ENCODE measurements at places on chromosomes 12 and 14. TPM values are rescaled to one million over a fixed set of nuclear protein-coding genes. Genes with fewer than 3 reads are reported as not detected.

Gene PMCH
- total RNA-seq = not detected

Gene CLEC4C
- not detected for total RNA-seq

Gene CLMN
- total RNA-seq = 9.7 TPM

Gene GPATCH2L
- total RNA-seq = 22.4 TPM

Gene RAPGEF3
- total RNA-seq = 60.2 TPM

Gene PIP4K2C
- 31.4 TPM for total RNA-seq

Gene KRT3
- total RNA-seq = not detected

Gene GYS2
- not detected for total RNA-seq

Gene PPP4R3A
- 99.5 TPM for total RNA-seq

Gene RDH11
- 47.1 TPM for total RNA-seq

Gene ADAM20
- total RNA-seq = 1.1 TPM

Gene COX8C
- not detected for total RNA-seq

Gene TAS2R20
- 6.3 TPM for total RNA-seq

Gene RNASE7
- not detected for total RNA-seq

DNA sequence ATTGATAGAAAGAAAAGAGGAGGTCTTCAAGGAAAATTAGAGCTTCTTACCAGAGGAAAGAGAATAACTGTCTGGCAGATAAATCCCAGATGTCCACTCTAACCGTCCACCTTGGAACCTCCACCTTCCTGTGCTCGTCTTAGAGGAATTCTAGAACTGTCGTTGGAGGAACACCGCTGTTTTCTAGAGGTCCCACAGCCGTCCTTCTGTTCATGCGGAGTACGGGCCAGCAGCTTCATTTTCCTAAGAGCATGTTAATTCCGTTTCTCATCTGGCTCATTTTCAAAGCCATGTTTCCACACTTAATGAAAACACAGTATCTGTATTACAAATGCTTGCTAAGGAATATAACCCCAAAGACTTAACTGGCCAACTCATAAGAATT is 107.9 kb upstream of the ESRRB start:
- DNase-seq = no peak
- H3K4me1 ChIP-seq = peaks cover 3% of the 10 kb centered on the region
- H3K27me3 ChIP-seq = no peaks in the 10 kb centered on the region
- no peak overlapping the region for H3K27ac ChIP-seq
- no peaks in the 10 kb centered on the region for H3K36me3 ChIP-seq
- H3K4me3 ChIP-seq = peak overlapping the region; percentile 49

DNA sequence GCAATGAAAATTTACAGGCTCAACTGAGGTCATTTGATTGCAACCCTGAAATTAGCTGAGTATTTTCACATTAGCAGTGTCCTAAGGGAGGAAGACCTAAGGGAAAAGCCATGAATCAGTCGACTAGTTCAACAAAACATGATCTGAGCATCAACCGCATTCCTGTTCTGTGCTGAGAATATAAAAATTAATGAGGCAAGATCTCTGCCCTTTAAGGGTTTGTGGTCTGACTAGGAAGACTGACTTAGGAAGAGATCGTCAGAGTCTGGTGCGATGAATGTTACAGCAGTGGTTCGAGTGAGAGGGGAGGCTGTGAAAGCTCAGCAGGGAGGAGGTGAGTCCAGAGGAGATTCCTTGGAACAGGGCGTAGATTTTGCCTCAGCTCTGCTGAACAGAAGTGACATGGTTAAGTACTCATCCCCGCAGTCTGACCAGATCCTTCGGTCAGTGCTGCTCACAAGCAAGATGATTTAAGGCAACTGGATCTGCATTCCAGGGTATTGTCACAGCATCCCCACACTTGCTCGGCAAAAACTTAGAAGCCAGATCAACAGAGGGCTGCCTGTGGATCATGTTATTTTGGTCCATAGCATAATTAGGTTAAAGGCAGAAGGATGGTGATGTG is 49.6 kb downstream of the BMAL2 start:
- no peaks in the 10 kb centered on the region for H3K27me3 ChIP-seq
- H3K27ac ChIP-seq = no peak overlapping the region
- no peak overlapping the region for H3K4me3 ChIP-seq
- DNase-seq = no peak

GRCh38 chr12:131771965-131772364 is 56.2 kb upstream of the MMP17 start:
- H3K36me3 ChIP-seq = peaks cover 36% of the 10 kb centered on the region
- no peak overlapping the region for H3K27ac ChIP-seq
- DNase-seq = no peak
- H3K4me3 ChIP-seq = no peak overlapping the region
- H3K4me1 ChIP-seq = no peaks in the 10 kb centered on the region
- no peaks in the 10 kb centered on the region for H3K27me3 ChIP-seq

DNA sequence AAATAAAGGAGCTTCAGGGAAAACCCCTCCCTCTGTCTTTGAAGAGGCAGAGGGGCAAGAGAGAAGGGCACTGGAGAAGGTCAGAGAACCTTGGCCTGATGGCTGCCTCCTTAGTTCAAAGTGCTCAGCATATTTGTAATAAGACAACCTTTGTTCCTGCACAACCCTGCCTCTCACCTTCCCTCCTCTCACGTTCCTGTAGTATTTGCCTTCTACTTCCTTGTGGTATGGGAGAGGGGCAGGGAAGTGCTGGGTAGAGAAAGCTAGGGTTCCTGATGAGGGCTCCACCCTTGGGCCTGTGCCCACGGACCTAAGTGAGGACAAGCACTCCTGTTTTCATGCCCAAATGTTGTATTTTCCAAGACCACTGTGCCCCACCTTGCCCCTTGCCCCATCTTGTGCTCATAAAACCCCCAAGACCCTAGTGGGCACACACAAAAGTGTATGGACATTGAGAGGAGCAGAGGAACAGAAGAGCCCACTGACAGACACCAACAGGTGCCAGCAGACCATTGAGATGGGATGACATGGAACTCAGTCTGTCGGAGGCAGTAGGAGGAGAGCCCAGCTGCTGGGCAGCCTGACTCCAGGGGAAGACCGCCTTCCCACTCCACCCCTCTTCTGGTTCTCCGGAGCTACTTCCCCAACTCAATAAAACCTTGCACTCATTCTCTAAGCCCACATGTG is 261.5 kb upstream of the CCDC196 start:
- H3K4me1 ChIP-seq = no peaks in the 10 kb centered on the region
- no peaks in the 10 kb centered on the region for H3K27me3 ChIP-seq
- H3K4me3 ChIP-seq = no peak overlapping the region
- DNase-seq = no peak

DNA sequence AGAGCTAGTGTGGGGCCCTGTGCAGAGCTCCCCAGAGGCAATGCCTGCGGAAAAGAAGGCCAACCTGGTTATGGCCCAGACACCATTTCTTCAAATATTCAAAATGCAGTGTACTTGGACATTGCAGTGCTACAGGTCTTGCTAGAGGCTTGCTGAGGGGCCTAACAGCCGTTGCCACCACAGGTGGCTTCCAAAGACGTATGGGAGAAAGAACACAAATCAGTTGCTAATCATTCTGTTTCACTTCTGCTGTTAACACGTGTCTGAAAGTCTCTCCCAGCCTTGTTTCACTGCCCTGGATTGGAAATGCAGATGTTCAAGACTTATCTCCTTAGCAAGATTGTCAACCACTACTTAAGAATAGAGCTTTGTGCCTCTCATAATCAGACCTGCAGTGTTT is 925.9 kb downstream of the GALC start:
- H3K4me3 ChIP-seq = no peak overlapping the region
- no peaks in the 10 kb centered on the region for H3K36me3 ChIP-seq
- DNase-seq = no peak
- H3K27ac ChIP-seq = no peak overlapping the region

- H3K4me3 ChIP-seq = no peak overlapping the region
- no peaks in the 10 kb centered on the region for H3K36me3 ChIP-seq
- H3K27me3 ChIP-seq = no peaks in the 10 kb centered on the region
- peak; percentile 59 for DNase-seq
- peaks cover 15% of the 10 kb centered on the region for H3K4me1 ChIP-seq
These were observed 121.8 kb downstream of the TBC1D30 start for GRCh38 chr12:64946132-64946829.

DNA sequence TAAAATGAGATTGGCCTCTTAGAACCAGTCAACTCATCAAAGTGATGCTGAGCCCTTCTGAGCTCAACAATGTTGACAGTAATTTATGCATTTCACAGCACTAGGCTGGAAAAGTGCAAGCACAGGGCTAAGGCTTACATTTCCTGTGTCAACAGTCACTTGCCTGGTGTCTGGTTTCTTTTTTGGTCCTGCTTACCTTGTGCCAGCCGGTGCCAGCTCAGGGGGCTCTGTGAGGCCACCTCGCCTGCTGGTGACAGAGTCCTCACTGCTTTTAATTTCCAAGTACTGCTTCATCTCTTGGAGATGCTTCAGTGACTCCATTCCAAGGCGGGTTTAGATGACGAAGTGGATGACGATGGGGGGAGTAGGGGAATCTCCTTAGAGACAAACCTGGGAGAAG is 53.1 kb upstream of the KCNA1 start:
- H3K27ac ChIP-seq = no peak overlapping the region
- no peak for DNase-seq
- H3K4me3 ChIP-seq = no peak overlapping the region
- no peaks in the 10 kb centered on the region for H3K27me3 ChIP-seq

GRCh38 chr12:132602572-132603239 is 7.7 kb downstream of the LRCOL1 start:
- peak overlapping the region; percentile 75 for H3K27ac ChIP-seq
- peak overlapping the region; percentile 34 for H3K4me3 ChIP-seq
- DNase-seq = no peak
- peaks cover 41% of the 10 kb centered on the region for H3K4me1 ChIP-seq

- no peaks in the 10 kb centered on the region for H3K4me1 ChIP-seq
- H3K4me3 ChIP-seq = no peak overlapping the region
- H3K27ac ChIP-seq = no peak overlapping the region
- H3K27me3 ChIP-seq = no peaks in the 10 kb centered on the region
- DNase-seq = no peak
- no peaks in the 10 kb centered on the region for H3K36me3 ChIP-seq
These were observed 39.7 kb downstream of the LRRC9 start for GRCh38 chr14:59959668-59960067.

DNA sequence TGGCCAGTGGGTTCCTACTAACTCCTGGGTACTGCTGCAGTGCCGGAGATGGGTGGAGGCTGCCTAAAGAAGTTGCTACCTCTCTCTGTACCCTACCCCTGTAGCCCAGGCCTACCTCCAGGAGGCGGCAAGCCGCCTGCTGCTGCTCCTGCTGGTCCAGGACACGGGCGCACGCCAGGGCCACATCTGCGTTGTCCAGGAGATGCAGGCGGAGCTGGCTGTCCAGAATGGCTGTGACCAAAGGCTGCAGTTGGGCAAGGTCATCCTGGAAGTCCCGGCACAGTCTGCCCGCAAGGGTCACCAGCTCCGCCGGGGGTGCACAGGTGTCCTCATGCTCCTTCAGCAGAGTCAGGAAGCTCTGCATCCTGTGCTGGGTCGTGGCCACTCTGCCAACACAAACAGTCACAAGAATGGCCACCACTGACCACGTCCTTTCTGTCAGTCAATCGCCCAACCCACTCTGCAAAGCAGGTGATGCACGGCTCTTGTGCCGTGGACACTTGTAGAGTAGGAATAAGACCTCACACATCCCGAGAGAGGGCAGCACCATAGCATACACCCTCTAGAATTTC is 1.6 kb downstream of the ANHX start:
- H3K36me3 ChIP-seq = no peaks in the 10 kb centered on the region
- peak; percentile 68 for DNase-seq
- H3K4me3 ChIP-seq = no peak overlapping the region
- no peaks in the 10 kb centered on the region for H3K27me3 ChIP-seq

GRCh38 chr14:102593825-102594137 is 1.3 kb downstream of the RCOR1 start:
- H3K27me3 ChIP-seq = no peaks in the 10 kb centered on the region
- H3K4me3 ChIP-seq = peak overlapping the region; percentile 71
- no peak for DNase-seq
- H3K27ac ChIP-seq = peak overlapping the region; percentile 99
- H3K36me3 ChIP-seq = no peaks in the 10 kb centered on the region
- H3K4me1 ChIP-seq = peaks cover 11% of the 10 kb centered on the region

DNA sequence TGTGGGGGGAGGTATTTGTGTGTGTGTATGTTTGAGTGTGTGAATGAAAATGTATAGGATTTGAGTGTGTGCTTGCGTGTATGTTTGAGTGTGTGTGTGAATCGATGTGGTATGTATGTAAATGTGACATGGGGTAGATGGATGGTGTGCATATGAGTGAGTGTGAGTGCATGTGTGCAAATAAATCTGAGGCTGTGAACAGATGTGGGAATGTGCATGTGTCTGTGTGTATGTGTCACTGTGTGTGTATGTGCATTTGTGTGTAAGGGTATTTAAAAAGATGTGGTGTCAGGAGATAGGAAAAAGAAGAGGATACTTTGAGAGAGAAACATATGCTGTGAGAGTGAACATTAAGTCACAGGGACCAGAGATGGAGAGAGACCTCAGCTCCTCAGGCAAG is 539.6 kb downstream of the MED13L start:
- H3K27me3 ChIP-seq = no peaks in the 10 kb centered on the region
- no peak overlapping the region for H3K27ac ChIP-seq
- H3K4me1 ChIP-seq = no peaks in the 10 kb centered on the region

- no peak for DNase-seq
- H3K27me3 ChIP-seq = no peaks in the 10 kb centered on the region
These were observed 42.5 kb upstream of the DLK1 start for GRCh38 chr14:100684154-100684553.

- H3K4me1 ChIP-seq = peaks cover 7% of the 10 kb centered on the region
- H3K27ac ChIP-seq = no peak overlapping the region
- no peaks in the 10 kb centered on the region for H3K27me3 ChIP-seq
- DNase-seq = no peak
- no peak overlapping the region for H3K4me3 ChIP-seq
These were observed 451.3 kb downstream of the ZFP36L1 start for GRCh38 chr14:68341411-68342212.

GRCh38 chr14:97536421-97536820 is 739.2 kb downstream of the VRK1 start:
- H3K4me3 ChIP-seq = no peak overlapping the region
- no peak for DNase-seq
- H3K4me1 ChIP-seq = no peaks in the 10 kb centered on the region
- no peaks in the 10 kb centered on the region for H3K27me3 ChIP-seq

DNA sequence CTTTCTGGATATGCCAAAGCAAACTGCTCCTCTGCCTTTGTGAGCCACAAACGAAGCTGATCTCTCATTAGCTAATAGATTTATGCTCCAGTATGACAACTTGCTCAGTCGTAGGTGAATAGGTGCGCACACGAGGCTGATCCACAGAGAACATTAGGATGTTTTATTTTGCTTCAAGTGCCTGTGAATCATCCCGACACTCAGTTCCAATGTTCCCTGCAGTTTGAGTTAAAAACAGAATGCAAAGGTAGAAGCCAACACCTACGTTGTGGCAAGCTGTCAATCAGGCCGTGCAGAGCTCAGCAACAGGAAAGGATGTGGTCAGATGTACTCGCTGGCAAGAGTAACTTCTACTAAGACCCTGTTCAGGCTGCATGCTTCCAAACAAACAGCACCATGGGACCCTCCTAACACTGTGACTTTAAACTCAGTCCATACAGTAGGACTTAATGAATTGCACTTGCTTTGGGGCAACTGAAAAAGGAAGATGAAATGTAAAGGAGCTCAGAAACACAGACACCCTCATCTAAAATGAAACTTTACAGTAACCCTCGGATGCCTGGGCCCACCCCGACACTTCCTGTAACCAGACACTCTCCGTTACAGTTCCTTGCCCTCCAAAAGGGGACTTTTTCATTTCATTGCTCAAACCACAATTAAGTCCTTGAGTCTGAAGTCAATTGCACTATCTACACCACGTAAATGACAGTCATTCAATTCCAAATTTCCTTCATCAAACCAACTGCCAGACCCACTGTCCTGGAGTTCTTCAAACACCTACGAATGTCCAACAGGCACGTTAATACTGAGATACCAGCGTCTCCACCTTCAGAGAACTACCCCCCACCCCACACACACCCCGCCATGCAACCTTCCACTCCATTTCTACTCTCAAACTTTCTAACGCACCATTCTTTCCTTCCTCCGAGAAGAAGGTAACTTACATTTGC is 1.6 kb downstream of the CCDC88C start:
- DNase-seq = no peak
- peak overlapping the region; percentile 91 for H3K27ac ChIP-seq
- peaks cover 65% of the 10 kb centered on the region for H3K4me1 ChIP-seq
- peak overlapping the region; percentile 89 for H3K4me3 ChIP-seq
- H3K36me3 ChIP-seq = no peaks in the 10 kb centered on the region
- H3K27me3 ChIP-seq = no peaks in the 10 kb centered on the region

Measured in upper lobe of left lung (tissue), 6 donors.